NCI-H2227 treated with DMSO at 0.1 percent for 48 hours (cell line): ENCODE measurements at places on chromosomes 13 and 19.
A peak's percentile ranks its signal among the peaks of the same experiment; 100 is the strongest.

- DNase-seq = no peak
Measured at GRCh38 chr19:49949742-49950589, 11.0 kb downstream of the SIGLEC11 start.

- DNase-seq = no peak
Measured at GRCh38 chr19:4633140-4633967, 6.0 kb upstream of the TNFAIP8L1 start.

- DNase-seq = no peak
Measured at GRCh38 chr13:78239714-78240113, 321.1 kb upstream of the EDNRB start.

DNA sequence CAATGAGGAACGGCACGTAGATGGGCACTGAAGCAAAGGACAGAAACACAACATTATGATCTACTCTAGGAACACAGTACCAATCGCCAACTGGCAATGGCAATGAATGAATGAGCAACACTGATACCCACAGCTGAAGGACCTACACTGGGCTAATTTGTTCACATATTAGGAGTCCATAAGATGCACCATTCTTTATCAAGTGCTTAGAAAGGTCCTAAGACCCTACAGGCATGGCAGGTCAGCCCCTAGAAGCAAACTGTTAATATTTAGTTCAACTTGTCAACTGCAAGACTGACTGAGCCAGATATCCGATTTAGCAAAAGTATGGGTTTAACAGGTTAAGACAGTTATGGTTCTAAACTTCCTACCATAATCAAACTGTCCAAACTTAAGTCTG is 4.8 kb downstream of the SHISA2 start:
- DNase-seq = no peak

- DNase-seq = no peak
Measured at GRCh38 chr13:48297131-48297786, 6.3 kb upstream of the RB1 start.

- DNase-seq = no peak
Measured at GRCh38 chr13:39012608-39013007, 22.0 kb upstream of the STOML3 start.

- no peak for DNase-seq
Measured at GRCh38 chr13:42063105-42063504, 14.7 kb downstream of the DGKH start.

DNA sequence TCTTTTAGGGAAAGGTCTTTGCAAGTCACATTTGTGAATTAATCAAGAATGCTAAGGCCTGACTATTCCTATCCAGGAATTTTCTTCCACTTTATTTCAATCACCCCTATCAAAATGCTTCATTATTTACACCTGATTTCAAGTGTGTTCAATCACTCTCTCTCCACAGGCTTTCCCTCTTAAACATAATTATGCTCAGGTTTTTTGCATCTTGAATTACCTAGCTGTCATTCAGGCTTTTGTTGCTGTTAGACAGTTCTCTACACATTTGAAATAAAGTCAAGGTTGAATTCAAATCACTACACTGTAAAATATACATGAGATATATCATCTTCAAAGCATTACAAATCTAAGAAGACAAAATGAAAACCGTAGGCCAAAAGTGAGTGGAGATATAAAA is 941.3 kb upstream of the SLITRK1 start:
- DNase-seq = no peak

- DNase-seq = no peak
Measured at GRCh38 chr13:113802761-113803160, 43.7 kb downstream of the TMEM255B start.

DNA sequence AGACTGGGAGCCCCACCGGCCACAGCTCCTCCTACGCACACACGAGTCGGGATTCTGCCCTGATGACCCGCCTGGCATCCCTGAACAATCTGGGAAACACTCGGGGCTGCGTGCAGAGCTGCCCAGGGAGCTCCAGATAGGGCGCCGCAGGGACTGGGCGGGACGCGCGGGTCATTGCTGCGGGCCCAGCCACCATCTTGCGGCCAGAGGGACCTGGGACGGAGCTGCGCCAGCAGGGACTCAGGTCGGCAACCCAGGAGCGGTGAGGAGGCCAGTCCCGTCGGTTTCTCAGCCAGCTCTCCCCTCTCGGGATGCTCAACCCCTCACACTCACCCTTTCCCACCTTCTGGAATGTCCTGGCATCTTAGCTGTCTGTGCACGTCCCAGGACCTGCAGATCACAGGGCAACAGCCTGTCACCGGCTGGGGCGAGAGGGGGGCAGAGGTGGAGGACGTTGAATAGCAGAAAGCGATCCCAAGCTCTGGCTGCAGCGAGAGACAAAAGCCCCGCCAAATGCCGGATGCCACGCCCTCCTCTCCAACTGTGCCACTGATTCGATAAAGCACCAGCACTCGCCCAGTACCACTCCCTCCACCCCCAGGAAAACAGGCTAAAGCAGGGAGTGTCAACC is 20.4 kb upstream of the ZNF91 start:
- peak; percentile 62 for DNase-seq

DNA sequence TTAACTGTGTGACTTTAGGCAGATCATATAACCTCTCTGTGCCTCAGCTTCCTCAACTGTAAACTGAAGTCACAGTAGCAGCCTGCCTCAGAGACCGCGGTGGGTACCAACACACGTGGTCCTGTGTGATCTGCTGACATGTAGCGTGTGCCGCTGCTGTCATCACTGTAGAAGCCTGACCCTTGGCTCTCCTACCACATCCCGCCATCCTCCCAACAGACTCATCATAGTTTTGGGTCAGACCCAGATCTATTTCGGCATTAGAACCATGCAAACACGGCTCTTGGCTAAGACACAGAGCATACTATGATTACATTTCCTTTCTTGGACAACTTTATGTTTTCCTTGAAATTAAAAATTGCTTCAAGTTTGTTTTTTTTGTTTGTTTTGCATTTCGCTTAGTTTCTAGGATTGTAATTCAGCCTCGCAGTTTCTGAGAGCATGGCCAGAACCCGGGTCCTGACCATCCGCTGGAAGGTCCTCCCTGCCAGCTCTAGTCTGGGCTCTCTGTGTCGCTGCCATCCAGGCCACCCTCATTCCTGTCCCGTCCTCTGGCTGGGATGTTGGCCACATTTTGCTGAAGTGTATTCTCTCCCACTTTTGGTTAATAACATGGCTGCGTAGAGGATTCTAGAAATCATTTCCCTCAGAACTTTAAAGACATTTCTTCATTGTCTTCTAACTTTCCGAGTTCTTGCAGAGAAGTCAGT is 53.0 kb downstream of the GGACT start:
- no peak for DNase-seq

- DNase-seq = no peak
Measured at GRCh38 chr19:3494559-3494958, 5.9 kb downstream of the DOHH start.

DNA sequence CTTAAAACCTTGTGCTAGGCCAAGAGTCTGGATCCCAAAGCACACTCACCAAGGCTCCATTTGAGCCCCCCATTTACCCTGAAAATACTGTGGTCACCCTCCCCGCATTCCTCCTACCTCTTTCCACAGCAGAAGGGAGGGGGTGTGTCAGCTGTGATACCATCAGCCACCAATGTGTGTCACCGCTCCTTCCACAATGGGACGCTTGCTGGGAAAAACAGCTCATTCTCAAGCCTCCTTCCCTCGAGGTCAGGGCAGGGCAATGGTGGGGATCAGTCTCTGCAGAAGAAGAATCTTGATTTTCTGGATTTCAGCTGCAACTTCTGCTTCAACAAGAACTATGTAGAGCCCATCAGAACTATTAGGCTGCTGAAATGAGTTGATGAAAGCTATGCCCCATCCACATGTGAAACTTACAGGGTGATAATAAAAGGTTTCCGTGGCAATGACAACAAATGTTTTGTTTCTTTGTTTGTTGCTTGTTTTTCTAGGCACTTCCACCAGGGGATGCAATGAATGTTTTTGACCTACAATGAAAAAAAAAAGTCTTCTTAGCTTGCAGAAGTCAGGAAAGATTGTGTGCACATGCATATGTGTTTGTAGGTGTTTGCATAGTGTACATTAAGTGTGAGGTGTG is 26.4 kb upstream of the ZNF507 start:
- DNase-seq = peak; percentile 39

GRCh38 chr13:76004416-76004815 is 368.3 kb downstream of the LMO7 start:
- DNase-seq = no peak

- peak; percentile 34 for DNase-seq
Measured at GRCh38 chr19:55197528-55197927, 11.8 kb downstream of the PTPRH start.

- DNase-seq = no peak
Measured at GRCh38 chr13:99376132-99376531, 68.9 kb upstream of the GPR183 start.

DNA sequence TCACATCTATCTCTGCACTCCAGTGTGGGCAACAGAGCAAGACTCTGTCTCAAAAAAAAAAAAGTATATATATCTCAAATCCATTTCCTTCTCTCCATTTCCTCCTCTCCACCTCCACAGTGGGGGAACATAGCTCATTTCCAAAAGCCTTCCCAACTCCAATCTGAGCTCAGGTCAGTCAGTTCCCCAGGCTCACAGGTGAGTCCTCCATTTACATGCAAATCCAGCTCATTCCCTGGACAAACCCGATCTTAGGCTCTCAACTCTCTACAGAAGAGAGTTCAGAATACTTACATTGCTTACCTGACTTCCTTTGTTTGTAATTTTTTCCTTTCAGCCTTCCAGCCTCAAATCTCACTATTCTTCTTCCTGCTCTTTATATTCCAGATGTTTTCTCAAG is 518.3 kb downstream of the GPC6 start:
- DNase-seq = no peak

DNA sequence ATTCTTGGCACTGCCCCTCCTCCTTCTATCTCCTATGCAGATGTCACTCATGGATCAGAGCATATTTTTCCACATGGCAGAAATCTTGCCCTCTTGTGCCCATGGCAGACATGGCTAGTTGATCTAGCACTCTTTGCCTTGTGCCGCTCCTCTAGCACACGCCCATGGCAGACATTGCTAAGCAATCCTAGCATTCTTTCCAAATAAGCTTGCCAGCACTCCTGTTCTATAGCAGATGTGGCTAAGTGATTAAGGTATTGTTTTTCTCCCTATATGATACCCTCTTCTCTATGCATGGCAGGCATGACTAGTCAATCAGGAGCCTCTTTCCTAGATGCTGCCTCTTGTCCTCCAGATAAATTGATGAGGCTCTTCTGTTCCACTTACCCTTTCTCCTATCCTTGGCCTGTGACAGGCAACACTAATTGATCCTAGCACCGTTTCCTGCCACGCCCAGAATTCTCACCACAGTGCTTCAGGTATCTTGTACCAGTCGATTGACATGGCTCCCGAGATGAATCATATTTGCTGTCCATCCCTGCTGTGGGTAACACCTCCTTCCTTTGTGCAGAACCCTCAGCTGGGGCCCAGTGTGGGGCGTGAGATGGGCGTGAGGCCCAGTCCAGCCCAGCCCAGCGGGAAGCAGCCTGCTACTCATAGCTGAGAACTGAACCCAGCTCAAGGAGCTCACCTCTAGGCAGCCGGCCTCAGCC is 26.9 kb downstream of the TMED1 start:
- DNase-seq = no peak

GRCh38 chr13:98875146-98875729 is 102.6 kb downstream of the DOCK9 start:
- DNase-seq = no peak

DNA sequence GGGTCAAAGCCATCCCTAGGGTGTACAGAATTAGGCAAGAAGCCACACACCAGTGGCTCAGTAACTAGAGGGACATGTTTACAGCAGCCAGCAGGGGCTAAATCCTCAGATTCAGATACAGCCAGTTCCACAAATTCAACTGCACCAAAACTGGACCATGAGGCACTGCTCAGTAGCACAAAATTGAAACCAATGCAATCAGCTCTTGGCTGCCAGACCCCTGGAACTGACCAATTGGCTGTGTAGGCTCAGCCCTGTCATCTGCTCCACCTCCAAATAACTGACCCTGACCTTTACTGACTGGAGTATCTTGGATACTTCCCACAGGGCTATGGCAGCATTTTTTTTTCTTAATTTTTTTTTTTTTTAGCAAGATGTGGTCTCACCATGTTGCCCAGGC is 226.5 kb downstream of the FOXO1 start:
- no peak for DNase-seq

DNA sequence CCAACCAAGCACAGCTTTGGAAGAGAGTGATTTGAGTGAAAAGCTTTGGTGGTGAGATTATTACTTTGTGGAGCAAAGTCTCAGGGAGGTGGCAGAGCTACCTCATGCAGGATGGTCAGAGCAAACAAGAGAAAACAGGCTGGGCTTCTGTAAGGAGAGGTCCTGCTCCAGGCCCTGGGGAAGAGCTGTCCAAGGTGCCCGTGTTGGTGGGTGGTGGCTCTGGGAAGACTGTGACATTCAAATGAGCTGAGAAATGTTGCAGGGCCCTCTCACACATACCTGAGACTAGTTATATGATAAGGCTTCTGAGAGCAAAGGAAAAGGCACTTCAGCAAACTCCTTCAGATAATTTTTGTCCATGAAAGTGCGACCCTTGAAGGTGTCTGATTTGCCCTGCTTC is 205.5 kb upstream of the SOX21 start:
- no peak for DNase-seq

- DNase-seq = no peak
Measured at GRCh38 chr13:112603641-112604225, 15.8 kb upstream of the TUBGCP3 start.

DNA sequence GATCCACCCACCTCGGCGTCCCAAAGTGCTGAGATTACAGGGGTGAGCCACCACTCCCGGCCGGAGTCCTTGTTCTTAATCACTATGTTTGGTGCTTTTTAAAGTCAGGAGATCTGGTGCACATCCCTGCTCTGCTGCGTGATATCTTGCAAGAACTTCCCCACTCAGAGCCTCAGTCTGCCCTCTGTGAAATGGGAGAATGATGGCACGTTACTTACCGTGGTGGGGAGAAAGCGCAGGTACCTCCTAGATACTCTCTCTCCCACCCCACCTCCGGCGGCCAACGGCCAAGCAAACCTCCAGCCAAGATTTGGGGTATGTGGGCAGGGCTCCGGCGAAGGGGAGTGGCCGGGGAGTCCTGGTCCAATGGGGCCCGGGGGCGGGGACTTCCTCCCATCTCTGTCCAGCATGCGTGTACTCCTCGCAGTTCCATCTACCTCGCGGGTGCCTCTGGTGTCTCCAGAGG is at the start of gene RYR1:
RYR1 (plus strand) TSS at position 424 of the 466 bp plus-strand sequence. CDS start 139 bp downstream, outside the sequence.
- DNase-seq = peak; percentile 38

DNA sequence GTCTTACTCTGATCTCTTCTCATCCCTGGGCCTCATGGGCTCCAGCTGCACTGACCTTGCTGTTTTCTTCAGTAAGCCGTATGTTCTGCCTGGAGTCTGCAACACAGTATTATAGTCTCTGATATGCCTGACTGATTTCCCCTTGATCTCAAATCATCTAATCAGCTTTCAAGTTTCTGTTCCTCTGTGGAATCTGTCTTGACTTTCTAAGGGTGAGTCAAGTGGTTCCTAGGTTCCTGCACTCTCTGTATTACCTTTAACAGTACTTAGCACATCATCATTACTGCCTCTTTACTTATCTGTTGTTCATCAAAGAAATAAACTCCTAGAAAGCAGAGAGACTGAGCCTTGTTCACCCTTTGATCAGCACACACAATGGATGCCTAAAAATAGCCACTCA is 350.7 kb downstream of the LMO7 start:
- DNase-seq = no peak

GRCh38 chr19:45409557-45409920 is 3.1 kb downstream of the POLR1G start:
- DNase-seq = no peak

GRCh38 chr19:39845584-39845932 is 621 bp downstream of the FBL start:
- DNase-seq = peak; percentile 53
